Stimulated activated CD8-positive, alpha-beta memory T cell treated with anti-CD3 and anti-CD28 coated beads, Interleukin-7, amount 100 ng/mL, for 4 hours (primary cell): ENCODE measurements at places on chromosomes 1 and 21.
A peak's percentile ranks its signal among the peaks of the same experiment; 100 is the strongest.

DNA sequence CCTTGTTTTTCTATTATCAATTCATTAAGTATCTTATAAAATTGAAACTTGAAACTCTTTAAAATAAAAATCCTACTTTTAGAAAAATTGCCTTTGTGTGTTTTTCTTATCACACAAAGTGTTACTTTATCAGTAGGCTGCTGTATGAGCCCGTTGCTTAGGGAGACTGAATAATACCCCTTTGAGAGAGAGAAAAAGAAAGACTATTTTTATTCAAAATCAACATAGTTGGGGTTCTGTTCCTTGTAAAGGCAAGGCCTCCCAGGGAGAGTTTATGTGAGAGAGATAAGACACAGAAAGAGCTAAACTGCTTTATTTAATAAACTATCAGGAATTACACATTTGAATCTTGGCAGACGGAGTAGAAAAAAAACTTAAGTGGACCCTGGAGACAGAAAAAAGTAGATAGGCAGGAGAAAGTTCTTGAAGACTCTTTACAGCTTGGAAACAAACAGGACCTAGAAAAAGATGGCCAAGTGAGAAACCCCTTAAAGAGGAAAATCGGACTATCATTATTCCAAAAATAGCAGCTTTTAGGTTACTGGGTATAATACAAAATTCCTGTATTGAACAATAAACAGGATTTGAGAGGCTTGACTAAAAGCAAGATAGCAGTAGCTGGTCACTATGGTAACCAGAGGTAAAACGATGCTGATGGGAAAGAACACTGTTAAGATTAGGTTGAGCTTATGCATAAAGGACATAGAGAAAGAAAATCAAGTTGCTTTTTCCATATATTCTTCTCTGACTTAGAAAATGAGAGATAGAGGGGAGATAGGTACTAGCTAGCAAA is 170.9 kb downstream of the LRRC7 start:
- DNase-seq: no peak

DNA sequence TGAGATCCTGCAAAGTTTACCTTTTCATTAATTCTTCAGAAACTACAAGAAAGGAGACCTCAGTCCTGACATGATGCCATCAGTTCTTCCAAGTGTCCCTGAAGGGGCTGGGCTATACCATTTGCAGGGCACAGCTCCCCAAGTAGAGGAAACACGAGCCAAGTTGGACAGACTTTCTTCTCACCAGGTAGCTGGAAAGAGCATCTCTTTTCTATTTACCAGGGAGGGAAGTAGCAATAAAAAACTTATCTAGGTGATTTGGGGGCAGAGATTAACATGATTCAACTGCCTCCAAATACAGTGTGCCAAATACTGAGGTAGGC is 103.9 kb upstream of the KCND3 start:
- DNase-seq: no peak

DNA sequence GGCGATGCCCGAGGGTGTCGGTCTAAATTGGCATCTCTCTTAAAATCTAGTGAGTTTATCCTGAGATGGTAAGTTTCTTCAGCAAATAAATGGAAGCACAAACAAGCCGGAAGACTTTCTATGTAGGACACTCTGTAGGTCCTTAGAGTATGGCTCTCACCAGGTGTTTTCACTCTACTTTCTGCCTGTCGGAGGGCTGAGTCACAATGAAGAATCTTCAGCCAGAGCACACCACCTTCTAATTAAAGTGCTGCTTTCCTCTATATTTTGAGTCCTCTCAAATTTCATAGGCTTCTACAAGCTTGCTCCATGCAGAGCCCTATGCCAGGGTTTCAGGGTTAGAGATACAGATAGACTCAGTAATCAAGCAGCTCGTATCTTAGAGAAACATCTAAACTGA is 27.1 kb downstream of the KCNK1 start:
- DNase-seq: no peak

DNA sequence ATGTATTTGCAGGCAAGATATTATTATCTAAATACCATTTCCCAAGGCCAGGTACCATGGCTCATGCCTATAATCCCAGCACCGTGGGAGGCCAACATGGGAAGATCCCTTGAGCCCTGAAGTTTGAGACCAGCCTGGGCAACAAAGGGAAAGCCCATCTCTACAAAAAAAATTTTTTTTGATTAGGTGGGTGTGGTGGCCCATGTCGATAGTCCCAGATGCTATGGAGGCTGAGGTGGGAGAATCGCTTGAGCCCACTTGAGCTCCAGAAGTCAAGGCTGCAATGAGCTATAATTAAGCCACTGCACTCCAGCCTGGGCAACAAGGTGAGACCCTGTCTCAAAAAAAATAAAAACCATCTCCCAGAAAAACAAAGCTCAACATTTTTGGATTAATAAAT is 2.2 kb downstream of the STMN1 start:
- DNase-seq: no peak

DNA sequence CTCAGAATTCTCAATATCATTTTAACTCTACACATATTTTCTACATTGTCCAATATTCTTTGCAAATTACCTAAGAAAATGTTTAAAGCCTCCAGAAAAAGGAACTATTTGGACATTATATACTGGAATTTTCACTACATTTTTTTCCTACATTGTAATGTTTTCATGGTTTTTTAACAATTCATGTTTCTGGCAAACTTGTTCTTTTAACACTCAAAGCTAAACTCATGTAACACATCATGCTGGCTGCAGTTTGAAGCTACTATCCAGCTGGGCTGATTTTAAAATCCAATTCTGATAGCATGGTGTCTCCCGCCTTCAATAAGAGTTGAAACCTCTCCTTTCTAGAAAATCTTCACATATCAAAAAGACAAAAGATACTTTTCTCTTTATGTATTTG is 52.0 kb downstream of the TGFBR3 start:
- no peak for DNase-seq

- DNase-seq: no peak
These were observed 1366.0 kb downstream of the NCAM2 start for GRCh38 chr21:22364163-22364562.

GRCh38 chr1:220315070-220315839 is 43.0 kb upstream of the RAB3GAP2 start:
- no peak for DNase-seq

DNA sequence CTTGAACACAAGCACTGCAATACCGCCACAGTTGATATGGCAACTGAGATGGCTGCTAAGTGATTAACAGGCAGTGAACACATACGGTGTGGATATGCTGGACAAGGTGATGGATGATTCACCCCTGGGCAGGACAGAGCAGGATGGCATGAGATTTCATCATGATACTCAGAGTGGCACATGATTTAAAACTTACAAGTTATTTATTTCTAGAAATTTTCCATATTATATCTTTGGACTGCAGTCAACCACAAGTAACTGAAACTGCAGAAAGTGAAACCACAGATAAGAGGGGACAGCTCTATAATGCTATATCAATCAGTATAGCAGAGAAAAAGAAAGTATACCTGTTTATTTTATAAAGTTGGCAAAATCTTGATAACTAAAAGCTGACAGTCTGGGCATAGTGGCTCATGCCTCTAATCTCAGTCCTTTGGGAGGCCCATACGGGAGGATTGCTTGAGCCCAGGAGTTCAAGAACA is 47.9 kb downstream of the PHACTR4 start:
- DNase-seq: no peak

GRCh38 chr1:240800291-240800690 is 188.3 kb upstream of the GREM2 start:
- DNase-seq: no peak

DNA sequence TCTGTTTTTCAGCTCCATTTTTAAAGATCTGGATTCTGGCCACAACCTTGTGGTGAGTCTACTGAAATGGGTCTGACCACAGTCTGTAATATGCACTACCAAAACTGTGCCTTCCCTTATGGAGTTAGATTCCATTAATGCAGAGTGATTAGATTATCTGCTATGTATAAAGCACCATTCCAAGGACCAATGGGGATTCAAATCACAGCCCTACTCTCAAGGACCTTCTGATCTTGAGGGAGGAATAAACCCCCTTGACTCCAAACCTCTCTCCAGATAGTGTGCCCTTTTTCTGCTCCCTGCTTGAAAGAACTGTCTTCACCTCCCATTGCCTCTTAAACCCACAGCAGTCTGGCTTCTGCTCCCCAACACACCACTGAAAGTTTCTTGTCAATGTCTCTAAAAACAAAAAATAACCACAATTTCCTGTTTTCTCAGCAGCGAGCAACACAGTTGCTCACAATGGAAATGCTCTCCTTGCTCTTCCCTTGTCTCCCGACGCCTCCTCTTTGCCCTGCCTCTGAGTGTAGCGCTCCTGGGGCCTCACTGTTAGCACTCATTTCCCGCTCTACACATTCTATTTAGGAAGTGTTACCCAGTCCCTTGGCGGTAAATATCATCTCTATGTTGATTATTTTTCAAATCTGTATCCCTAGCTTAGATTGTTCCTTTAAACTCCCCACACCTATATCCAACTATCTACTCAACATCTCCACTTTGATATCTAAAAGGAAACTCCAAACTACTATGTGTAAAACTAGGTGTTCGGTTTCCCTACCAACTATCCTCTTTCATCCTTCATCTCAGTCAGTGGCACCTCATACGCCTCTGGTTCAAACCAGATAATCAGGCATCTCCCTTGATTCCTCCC is 13.6 kb downstream of the PCNX2 start:
- no peak for DNase-seq

- no peak for DNase-seq
These were observed 39.1 kb upstream of the NHLH2 start for GRCh38 chr1:115879977-115880376.

- DNase-seq: no peak
These were observed 173.5 kb downstream of the DISC1 start for GRCh38 chr1:231800108-231800507.

- no peak for DNase-seq
These were observed 32.7 kb downstream of the TRIM11 start for GRCh38 chr1:228373681-228374571.

GRCh38 chr21:27268290-27268689 is 301.4 kb upstream of the ADAMTS5 start:
- DNase-seq: no peak

DNA sequence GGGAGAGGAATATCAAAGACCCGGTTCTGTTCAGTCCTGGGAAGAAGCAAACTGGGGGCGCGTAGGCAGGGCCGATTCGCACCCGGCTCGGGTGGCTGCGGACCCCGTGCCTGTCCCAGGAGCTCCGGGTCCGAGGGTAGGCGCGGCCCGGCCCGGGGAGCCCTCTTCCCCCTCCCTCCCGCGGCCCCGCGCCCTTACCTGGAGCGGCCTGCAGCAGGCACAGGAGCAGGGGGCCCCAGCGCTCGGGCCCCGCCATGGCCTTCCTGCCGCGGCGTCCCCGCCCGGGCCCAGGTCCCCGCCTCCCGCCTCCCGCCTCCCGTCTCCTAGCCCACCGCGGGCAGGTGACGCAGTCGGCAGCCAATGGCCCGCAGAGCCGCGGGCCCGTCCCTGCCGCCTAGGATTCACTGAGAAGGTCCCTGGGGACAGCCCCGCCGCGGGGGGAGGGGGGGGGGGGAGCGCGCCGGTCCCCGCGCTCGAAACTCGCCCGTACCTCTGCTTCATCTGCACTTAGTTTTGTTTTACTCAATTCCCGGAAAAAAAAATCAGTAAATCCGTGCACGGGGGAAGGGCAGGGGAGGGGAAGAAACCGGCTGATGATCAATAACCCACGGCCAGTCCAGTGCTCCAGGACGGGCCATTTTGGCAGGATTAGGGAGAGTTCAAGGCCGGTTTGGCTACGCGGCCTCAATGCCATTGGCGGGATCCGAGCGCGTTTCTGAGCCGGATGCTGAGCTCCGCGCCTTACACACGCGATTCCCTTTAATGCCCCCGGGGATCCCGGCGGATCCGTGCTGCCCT is at the start of gene IFNLR1:
Gene IFNLR1 (minus strand): TSS at position 297 of the 798 bp plus-strand sequence. CDS start 41 bp downstream, at position 256.
- peak; percentile 72 for DNase-seq

DNA sequence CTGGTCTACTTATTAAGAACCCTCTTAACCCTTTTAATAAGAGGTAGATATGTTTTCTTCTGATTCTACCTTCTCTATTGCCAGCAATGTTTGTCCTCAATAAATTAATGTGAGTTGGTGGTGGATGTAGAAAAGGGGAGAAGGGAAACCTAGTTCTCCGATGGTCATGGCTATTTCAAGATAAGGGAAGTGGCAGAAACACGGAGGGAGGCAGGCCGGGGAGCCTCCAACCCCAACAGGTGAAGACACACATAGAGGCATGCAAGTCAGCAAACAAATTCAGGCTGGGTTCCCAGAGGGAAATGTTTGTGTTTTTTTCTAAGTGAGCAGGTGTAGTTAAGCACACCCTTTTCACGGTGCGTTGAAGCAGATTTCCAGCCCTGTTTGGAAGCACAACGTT is 31.0 kb upstream of the CLDN14 start:
- DNase-seq: no peak

- no peak for DNase-seq
These were observed at the start of gene BNIPL for GRCh38 chr1:151036356-151036755. BNIPL (plus strand) TSS chr1:151036586; CDS start chr1:151036726, 140 bp downstream.

GRCh38 chr1:185562461-185563359 is 171.5 kb upstream of the HMCN1 start:
- DNase-seq: no peak

- DNase-seq: no peak
These were observed 1.9 kb downstream of the TTF2 start for GRCh38 chr1:117061986-117062415.

DNA sequence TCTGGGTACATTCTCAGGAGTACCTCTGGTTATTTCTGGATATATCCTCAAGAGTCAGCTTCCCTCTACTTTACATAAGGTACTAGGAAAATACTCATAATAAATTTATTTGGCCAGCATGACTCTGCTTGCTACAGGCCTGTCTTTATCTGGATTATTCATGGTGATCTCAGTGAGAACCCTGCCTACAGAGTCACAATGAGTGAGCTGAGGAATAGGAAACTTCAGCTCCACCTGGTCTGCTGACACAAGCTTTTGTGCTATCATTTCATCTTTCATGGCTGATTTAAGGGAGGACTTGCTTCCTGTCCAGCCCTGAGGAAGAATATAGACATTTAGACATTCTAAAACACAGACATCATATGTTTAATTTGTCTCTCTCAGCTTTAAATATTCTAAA is 19.5 kb upstream of the SUCO start:
- no peak for DNase-seq

- DNase-seq: peak; percentile 61
These were observed 2.5 kb upstream of the METTL25B start for GRCh38 chr1:156725683-156726280.

DNA sequence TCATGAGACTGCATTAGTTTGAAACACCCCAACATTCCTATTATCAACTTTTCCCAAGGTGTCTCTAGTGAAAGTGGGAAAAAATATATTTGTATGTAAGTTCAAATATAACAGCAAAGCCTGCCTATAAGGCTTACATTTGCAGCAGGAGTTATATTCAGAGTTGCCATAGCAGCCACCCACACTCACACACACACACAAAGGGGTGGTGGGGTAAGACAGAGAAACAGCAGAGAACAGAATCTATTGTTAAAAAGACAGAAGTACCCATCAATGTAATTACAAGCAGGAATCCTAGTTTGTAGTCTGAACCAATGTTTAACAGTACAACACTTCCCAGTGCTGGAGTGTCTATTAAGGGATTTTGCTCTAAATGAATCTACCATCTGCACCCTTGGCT is 55.0 kb downstream of the PLPPR5 start:
- no peak for DNase-seq

GRCh38 chr1:97571760-97572159 is 349.1 kb downstream of the DPYD start:
- DNase-seq: no peak

- DNase-seq: no peak
These were observed 29.9 kb downstream of the MPZL1 start for GRCh38 chr1:167751676-167752075.
